ENCODE measurements at places on chromosomes 12 and 14.
A peak's percentile ranks its signal among the peaks of the same experiment; 100 is the strongest.

DNA sequence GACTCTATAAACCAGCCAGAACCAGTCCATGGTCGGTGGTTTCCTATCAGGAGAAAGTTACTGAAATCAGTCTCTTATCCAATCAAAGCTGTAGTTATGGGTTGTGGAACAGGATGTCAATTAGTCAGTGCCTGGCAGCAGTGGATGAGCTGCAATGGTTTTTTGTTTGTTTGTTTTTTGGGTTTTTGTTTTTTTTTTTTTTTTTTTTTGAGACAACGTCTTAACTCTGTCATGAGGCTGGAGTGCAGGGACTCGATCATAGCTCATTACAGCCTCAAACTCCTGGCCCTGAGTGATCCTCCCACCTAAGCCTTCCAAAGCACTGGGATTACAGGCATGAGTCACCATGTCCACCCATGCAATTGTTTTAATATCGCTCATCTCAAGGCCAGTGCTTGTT lies 113.3 kb upstream of the CAND1 start:
- no peak for DNase-seq

DNA sequence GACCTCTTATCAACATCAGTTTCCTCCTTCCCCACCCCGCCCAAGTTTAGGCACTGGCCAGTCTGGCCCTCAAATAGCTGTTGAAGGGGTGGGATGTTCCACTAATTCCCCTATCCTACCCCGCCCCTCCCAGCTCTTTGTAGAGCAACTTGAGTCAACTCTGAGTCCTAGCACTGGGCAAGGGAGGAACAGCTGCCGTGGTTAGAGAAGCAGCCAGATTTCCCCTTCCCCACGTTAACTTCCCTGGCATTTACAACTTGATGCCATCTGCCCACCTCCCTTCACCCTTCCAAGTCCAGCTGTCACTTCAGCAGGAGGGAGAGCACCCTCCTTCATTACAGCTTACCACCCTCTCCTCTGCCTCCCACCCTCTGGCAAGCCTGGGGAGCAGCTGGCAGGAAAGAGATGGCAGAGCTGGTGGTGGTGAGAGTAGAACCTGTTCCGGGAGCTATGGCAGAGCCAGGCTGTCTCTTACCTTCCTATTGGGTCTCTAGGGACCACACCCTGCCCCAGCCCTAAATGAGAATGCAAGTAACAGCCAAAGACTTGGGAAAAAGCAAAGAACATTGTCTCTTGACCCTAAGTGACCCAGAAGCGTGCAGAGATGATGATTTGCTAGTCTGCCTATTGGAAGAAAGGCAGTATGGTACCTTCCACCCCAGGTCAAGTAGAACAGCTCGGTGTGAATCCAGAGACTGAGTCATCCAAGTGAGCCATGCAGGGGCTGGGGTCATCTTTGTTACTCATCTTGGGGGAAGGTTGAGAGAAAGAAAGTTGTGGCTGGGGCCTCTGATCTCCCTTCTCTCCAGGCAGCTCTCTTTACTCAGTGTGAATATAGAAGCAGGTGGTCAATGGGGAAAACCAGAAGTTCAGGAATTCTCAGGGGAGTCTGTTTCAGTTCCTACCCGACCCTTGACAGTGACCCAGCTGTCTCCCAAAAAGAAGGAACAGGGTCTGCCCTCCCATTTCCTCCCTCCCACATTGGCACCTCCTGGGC lies 1.5 kb downstream of the BLOC1S1 start:
- DNase-seq, result no peak

DNA sequence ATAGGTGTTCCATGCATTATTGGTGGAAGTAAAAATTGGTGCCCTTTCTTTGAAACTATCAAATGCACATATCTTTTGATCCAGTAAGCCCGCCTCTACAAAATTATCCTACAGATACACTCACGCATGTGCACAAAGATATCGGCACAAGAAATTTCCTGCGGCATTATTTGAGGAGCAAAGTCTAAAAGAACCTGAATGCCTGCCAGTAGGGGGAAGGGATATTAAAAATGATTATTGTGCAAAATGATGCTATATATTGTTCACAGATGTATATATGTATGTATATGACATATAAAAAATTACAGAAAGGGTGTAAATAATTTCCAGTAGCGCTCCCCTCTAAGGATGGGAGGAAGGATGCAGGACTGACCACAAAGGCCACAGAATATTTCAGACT lies 24.7 kb upstream of the ADIPOR2 start:
- DNase-seq, result no peak

- DNase-seq, result no peak
Observed at GRCh38 chr14:74263181-74263580, 23.9 kb downstream of the VSX2 start.

GRCh38 chr12:114090211-114090610 lies 124.1 kb upstream of the RBM19 start:
- DNase-seq, result no peak

DNA sequence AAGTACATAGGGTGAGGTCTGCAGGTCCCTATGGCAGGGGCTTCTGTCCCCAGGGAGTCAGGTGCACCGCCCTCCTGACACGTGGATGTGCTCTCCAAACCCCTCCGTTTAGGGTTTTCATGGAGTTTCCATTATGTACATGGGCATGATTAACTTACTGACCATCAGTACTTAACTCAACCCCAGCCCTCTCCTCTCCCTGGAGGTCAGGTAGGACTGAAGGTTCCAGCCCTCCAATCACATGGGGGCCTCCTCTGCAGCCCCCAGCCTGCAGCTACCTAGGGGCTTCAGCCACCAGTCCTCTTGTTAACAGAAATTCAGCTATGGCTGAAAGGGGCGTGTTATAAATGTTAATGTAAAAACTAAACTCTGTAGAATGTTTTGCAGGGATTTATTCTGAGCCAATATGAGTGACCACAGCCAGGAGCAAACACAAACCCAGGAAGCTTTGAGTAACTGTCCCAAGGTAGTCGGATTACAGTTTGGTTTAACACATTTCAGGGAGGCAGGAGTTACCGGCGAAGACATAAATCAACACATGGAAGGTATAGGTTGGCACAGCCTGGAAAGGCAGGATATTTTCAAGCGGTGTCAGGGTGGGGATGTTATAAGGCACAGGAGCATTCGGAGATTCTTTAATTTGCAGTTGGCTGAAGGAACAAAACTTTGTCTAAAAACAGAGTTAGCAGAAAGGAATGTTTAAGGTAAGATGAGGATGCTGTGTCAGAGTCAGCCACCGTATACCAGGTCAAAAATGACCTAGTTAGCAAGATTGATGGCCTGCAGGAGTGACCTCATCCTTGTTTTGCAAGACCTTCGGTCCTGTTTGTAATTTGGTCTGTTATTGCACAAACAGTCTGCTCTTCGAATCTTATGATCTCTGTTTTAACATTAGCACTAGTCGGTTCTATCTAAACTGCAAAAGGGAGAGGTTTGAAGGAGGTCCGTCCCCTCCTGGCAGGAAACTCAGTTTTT lies 75.2 kb downstream of the TNFAIP2 start:
- no peak for DNase-seq

- no peak for DNase-seq
Observed at GRCh38 chr12:53603196-53603595, 23.0 kb downstream of the ATF7 start.

DNA sequence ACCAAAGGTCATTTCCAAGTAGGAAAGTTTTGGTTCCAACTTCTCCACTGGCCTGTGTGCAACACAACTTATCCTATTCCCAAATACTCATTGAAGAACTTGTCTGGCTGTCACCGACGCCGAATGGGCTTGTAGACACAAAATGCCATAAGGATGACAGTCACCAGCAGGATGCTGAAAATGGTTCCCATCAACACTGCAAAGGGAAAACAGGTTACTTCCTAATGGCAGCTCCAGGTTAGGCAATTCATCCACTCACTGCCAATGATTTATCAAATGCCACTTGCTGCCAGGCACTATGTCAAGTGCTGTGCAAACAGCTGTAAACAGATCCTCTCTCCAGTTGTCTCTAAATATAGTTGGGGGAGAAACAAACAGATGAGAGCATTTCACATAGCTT lies 6.1 kb downstream of the C12orf76 start:
- DNase-seq, result no peak

DNA sequence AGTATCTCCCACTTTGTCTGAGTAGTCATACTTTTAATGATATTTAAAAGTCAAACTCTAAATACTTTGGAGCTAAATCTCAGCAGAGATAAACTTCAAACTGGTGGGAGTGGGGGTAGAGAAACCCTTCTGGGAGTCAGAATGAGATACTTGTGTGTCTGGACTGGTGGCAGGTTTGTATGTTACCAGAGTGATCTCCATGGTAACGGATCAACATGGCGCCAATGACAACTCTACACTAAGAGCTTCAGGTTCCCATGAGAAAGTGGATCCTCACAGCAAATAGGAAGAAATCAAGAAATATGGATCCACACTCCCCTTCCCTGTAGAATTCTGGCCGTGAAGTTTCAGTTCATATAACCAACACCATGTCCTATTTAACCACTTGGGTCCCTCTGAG lies 121.9 kb downstream of the ETV6 start:
- peak; percentile 19 for DNase-seq

GRCh38 chr12:25710128-25710527 lies 157.0 kb upstream of the LMNTD1 start:
- DNase-seq, result no peak

- no peak for DNase-seq
Observed at GRCh38 chr12:107525063-107525718, 160.4 kb upstream of the PWP1 start.

Measured in CD4-positive, alpha-beta T cell treated with Interleukin-10 for 1 hour (primary cell).